Ovary (tissue), 10 donors: ENCODE measurements at places on chromosomes 12 and 14. TPM values are rescaled to one million over a fixed set of nuclear protein-coding genes. Genes with fewer than 3 reads are reported as not detected.

INF2 gene
- total RNA-seq, result 15.3 TPM

C14orf132 gene
- 7.5 TPM for total RNA-seq

RBP5 gene
- total RNA-seq, result 1.6 TPM

MIPOL1 gene
- total RNA-seq, result 27.6 TPM

PLEKHG7 gene
- 0.36 TPM for total RNA-seq

CBLN3 gene
- total RNA-seq, result 2.0 TPM

DNA sequence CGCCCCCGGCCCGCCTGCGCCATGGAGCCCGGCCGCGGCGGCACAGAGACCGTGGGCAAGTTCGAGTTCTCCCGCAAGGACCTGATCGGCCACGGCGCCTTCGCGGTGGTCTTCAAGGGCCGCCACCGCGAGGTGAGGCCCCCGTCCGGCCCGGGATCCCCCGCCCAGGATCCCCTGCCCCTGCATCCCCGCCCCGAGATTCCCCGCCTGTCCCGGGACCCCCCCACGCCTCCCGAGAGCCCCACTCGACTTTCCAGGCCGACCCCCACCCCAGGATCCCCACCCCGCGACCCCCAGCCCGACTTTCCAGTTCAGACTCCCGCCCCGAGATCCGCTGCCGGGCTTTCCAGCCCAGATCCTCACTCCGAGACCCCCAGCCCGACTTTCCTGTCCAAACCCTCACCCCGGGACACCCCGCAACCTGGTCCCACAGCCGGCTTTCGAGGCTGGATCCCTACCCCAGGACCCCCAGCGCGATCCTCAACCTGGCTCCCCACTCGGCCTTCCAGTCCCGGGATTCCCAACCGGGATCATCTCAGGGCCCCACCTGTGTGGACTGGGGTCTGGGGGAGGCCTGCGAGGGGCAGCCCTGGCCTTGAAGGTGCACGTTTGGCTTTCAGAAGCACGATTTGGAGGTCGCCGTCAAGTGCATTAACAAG is 688 bp downstream of the ULK1 start:
- H3K4me3 ChIP-seq, result peak overlapping the region; percentile 60
- H3K27me3 ChIP-seq, result no peaks in the 10 kb centered on the region
- H3K27ac ChIP-seq, result peak overlapping the region; percentile 98

DNA sequence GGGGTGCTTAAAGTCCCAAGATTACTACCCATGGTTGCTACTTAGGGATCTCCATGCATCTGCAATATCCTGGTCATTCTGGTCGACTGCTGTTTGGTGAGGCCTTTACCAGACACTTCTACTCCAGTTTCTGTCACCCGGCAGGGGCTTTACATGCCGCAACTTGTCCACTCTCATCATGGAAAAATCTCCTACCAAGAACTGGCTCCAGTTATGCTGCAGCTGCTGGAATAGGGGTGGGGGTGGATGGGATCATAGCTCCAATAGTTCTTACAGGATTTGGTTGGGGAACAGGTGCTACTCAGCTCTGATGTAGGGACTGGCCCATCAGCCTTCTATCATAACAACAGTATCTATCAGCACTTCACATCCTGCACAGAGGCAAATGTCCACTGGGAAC is 51.6 kb downstream of the SPTB start:
- no peaks in the 10 kb centered on the region for H3K4me1 ChIP-seq
- H3K27ac ChIP-seq, result no peak overlapping the region
- no peaks in the 10 kb centered on the region for H3K27me3 ChIP-seq
- H3K36me3 ChIP-seq, result no peaks in the 10 kb centered on the region
- no peak for DNase-seq
- H3K4me3 ChIP-seq, result no peak overlapping the region

DNA sequence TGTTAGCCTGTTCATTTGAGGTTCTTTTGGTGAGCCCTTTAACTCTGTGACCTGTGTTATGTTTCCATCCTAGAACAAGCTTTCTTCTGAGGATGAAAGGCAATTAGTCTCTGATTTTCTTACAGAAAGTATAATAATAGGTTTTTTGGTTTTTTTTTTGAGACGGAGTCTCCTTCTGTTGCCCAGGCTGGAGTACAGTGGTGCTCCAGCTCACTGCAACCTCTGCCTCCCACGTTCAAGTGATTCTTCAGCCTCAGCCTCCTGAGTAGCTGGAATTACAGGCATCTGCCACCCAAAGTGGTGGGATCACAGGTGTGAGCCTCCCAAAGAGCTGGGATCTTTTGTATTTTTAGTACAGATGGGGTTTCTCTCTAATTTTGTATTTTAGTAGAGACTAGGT is 52.7 kb upstream of the SYNE2 start:
- no peak for DNase-seq
- H3K4me3 ChIP-seq, result peak overlapping the region; percentile 24
- H3K27ac ChIP-seq, result no peak overlapping the region
- no peaks in the 10 kb centered on the region for H3K36me3 ChIP-seq

DNA sequence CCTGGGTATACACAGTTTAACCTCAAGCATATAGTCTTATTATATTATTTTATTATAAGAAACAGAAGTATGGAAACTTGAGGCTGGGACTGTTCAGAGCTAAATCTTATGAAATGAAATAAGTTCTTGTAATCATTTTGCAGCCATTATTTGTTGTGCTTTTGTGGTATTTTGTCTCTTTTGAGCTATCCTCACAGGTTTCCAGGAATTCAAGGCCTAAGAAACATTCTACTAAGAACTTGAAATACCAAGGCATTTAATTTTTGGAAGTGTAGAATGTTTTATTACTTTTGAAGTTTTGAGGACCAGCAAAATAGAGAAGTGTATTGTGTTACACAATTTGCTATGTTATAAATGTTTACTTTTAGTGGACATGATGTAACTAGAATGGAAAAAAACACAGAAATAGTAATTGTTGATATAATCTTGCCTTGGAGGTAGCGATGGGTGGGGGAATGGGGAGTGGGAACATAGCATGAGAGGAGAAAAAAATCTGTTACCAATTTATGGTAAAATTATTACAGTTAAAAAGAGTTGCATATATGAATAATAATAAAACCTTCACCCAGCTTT is 81.7 kb downstream of the CRADD start:
- no peaks in the 10 kb centered on the region for H3K36me3 ChIP-seq
- H3K27ac ChIP-seq, result no peak overlapping the region
- peaks cover 8% of the 10 kb centered on the region for H3K4me1 ChIP-seq
- no peak for DNase-seq
- H3K4me3 ChIP-seq, result no peak overlapping the region

- H3K36me3 ChIP-seq, result no peaks in the 10 kb centered on the region
- no peak overlapping the region for H3K4me3 ChIP-seq
- H3K4me1 ChIP-seq, result peaks cover 42% of the 10 kb centered on the region
These were observed 139.8 kb downstream of the ZFP36L1 start for GRCh38 chr14:68653108-68653507.

GRCh38 chr12:130703733-130704375 is 12.2 kb downstream of the RIMBP2 start:
- no peaks in the 10 kb centered on the region for H3K27me3 ChIP-seq
- DNase-seq, result no peak
- no peaks in the 10 kb centered on the region for H3K36me3 ChIP-seq
- H3K4me3 ChIP-seq, result no peak overlapping the region

- H3K36me3 ChIP-seq, result no peaks in the 10 kb centered on the region
- peaks cover 2% of the 10 kb centered on the region for H3K4me1 ChIP-seq
- DNase-seq, result no peak
- H3K27me3 ChIP-seq, result no peaks in the 10 kb centered on the region
These were observed 175.5 kb downstream of the MED13L start for GRCh38 chr12:116101991-116102390.

- DNase-seq, result no peak
- H3K27ac ChIP-seq, result no peak overlapping the region
- H3K4me1 ChIP-seq, result no peaks in the 10 kb centered on the region
- no peak overlapping the region for H3K4me3 ChIP-seq
These were observed 17.7 kb upstream of the PELI2 start for GRCh38 chr14:56100556-56100955.

GRCh38 chr12:112942572-112942971 is 4.3 kb downstream of the OAS3 start:
- no peaks in the 10 kb centered on the region for H3K27me3 ChIP-seq
- no peak overlapping the region for H3K27ac ChIP-seq
- no peak overlapping the region for H3K4me3 ChIP-seq
- peaks cover 4% of the 10 kb centered on the region for H3K4me1 ChIP-seq
- no peak for DNase-seq

DNA sequence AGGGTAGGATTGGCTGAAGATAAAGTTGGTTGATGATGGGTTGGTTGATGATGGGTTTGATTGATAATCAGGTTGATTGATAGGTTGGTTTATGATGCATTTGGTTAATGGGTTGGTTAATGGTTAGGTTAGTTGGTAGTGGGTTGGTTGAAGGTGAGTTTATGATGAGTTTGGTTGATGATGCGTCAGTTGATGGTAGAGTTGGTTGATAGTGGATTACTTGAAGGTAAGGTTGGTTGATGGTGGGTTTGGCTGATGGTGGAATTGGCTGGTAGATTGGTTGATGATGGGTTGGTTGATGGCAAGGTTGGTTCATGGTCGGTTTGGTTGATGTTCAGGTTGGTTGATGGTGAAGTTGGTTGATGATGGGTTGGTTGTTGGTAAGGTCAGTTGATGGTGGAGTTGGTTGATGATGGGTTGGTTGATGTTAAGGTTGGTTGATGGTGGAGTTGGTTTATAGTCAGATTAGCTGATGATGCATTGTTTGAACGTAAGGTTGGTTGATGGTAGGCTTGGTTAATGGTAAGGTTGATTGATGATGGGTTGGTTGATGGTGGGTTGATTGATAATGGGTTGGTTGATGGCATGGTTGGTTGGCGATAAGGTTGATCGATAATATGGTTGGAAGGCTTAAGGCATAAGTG is 146.4 kb downstream of the ADGRD1 start:
- H3K36me3 ChIP-seq, result no peaks in the 10 kb centered on the region
- no peaks in the 10 kb centered on the region for H3K27me3 ChIP-seq
- H3K4me1 ChIP-seq, result peaks cover 10% of the 10 kb centered on the region
- H3K27ac ChIP-seq, result no peak overlapping the region

GRCh38 chr12:20089077-20089476 is 279.3 kb upstream of the PDE3A start:
- H3K36me3 ChIP-seq, result no peaks in the 10 kb centered on the region
- no peak for DNase-seq
- H3K27ac ChIP-seq, result no peak overlapping the region
- H3K4me1 ChIP-seq, result no peaks in the 10 kb centered on the region
- no peaks in the 10 kb centered on the region for H3K27me3 ChIP-seq

DNA sequence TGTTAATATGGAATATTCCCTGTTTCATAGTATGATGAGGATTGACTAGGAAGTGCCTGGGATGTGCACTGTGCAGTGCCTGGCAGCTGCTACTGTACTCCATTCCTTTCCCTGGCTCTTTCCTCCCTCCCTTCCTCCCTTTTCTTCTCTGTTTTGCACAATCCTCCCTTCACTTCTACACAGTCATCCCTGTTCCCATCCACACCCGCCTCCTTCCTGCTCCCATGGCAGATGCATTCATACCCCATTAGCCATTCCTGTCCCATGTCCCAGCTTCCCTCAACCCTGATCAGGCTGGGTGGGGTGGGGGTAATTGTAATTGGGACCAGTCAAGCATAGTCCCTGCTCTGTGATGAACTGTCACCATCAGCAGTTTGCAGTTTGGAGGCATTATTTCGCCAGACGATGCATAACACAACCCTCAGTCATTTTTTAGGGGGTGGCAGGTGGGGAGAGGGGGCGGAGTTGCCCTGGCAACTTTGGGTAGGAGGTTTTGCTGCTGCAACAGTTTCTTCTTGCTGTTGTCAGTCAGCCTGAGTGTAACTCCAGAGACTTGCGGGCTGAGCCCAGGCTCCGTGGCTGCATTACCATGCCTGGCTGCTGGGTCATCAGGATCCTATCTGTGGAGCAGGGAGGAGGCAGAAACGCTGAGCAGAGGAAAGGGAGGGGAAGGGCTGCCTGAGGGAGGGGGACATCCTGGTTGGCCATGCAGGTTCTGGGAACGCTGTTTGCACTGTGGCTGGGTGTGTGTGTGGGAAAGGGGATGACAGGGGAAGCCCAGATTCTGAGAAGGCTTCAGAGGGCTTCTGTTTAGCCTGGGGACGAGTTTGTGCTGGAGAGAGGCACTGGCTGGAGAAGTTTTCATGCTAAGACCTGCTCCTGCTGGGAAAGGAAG is 4.1 kb upstream of the KRT84 start:
- no peaks in the 10 kb centered on the region for H3K27me3 ChIP-seq
- no peak overlapping the region for H3K4me3 ChIP-seq
- no peak overlapping the region for H3K27ac ChIP-seq
- H3K36me3 ChIP-seq, result no peaks in the 10 kb centered on the region
- DNase-seq, result no peak

DNA sequence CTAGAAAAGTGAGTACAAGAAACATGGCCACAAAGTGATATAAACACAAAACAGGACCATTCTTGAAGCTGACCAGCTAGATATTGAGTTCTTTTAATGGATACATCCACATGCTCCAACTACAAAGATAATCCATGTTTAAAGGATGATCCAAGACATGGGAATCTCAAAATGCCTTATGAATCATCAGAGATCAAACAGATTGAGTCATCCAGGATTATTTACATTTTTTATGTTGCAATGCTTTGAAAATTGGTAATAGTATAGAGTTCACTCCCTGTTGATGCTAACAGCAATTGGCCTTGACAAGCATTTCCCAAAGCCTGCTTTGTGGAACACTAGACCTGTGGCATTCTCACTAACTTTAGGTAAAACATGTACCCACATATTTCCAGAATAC is 293.0 kb upstream of the TBX3 start:
- no peaks in the 10 kb centered on the region for H3K36me3 ChIP-seq
- no peak for DNase-seq
- H3K27me3 ChIP-seq, result no peaks in the 10 kb centered on the region
- no peak overlapping the region for H3K27ac ChIP-seq
- no peak overlapping the region for H3K4me3 ChIP-seq
- H3K4me1 ChIP-seq, result peaks cover 7% of the 10 kb centered on the region

- H3K36me3 ChIP-seq, result no peaks in the 10 kb centered on the region
- H3K4me3 ChIP-seq, result no peak overlapping the region
- H3K27ac ChIP-seq, result no peak overlapping the region
These were observed 900 bp upstream of the MTERF2 start for GRCh38 chr12:106987846-106988245.

- peak overlapping the region; percentile 52 for H3K4me3 ChIP-seq
- peak overlapping the region; percentile 0 for H3K27ac ChIP-seq
- no peak for DNase-seq
- H3K36me3 ChIP-seq, result no peaks in the 10 kb centered on the region
- H3K27me3 ChIP-seq, result no peaks in the 10 kb centered on the region
These were observed 651 bp downstream of the PFKM start for GRCh38 chr12:48119834-48120195.

DNA sequence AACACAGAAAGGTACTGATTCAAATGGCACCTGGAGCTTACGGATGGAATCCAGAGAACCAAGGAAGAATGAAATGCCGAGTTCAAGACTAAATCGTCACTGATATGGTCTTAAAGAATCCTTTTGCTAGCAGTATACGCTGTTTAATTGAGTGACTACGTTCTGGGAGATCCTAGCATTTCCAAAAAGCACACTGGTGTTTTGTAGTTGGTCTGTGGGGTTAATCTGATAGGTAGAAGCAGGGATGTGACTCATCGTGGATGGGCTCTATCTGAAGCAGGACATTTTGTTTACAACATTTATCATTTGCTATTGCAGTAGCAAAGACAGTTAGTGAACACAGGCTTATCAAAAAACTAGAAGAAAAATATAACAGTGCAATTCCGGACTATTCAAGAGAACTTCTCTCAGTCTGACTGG is 169.2 kb upstream of the HMGA2 start:
- no peaks in the 10 kb centered on the region for H3K36me3 ChIP-seq
- no peak for DNase-seq
- no peak overlapping the region for H3K27ac ChIP-seq
- H3K4me1 ChIP-seq, result no peaks in the 10 kb centered on the region
- H3K4me3 ChIP-seq, result no peak overlapping the region

GRCh38 chr14:56666716-56667115 is 87.1 kb downstream of the TMEM260 start:
- H3K4me3 ChIP-seq, result no peak overlapping the region
- DNase-seq, result no peak
- no peaks in the 10 kb centered on the region for H3K27me3 ChIP-seq
- no peaks in the 10 kb centered on the region for H3K36me3 ChIP-seq
- H3K4me1 ChIP-seq, result no peaks in the 10 kb centered on the region
